Colonic mucosa (tissue), 4 donors: ENCODE measurements at places on chromosomes 16 and 17. TPM values are rescaled to one million over a fixed set of nuclear protein-coding genes. Genes with fewer than 3 reads are reported as not detected.

Gene STAC2
- 0.15 TPM for total RNA-seq

- DNase-seq = no peak
Observed at GRCh38 chr17:77373299-77374169, 232.8 kb downstream of the SEC14L1 start.

GRCh38 chr17:57113011-57113410, 28.0 kb downstream of the AKAP1 start:
- no peak for DNase-seq

DNA sequence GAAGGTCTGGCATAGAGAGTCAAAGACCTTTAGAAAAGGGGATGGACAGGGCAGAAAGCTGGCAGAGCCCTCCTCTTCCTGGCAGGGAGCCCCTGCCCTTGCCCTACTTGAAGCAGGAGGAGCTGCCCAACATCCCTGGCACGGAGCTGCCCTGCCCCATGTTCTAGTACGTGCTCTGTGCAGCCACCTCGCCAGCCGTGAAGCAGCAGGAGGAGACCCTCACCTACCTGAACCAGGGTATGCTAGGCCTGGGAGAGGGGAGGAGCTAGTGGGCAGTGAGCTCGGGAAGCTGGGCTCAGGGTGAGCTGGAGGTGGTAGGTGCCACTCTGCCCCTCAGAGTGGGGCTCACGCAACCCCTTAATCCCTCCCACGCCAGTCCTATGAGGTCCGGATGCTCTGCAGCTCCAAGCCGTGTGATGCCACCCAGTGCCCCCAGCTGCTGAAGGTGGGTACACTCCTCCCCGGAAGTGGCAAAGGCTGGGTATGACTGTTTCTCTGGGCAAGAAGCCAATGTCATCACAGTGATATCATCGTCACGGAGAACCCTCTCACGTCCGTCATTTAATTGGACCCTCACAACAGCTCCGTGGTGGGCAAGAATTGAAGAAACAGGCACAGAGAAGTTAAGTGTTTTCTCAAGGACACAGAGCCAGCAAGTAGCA, 12.7 kb upstream of the STAC2 start:
- DNase-seq = peak; percentile 68

- DNase-seq = no peak
Observed at GRCh38 chr17:77853191-77853977, 105.1 kb upstream of the TNRC6C start.

GRCh38 chr17:45646288-45646988, 137.7 kb upstream of the CRHR1 start:
- DNase-seq = no peak
